Esophagus squamous epithelium (tissue), 5 donors: ENCODE measurements at places on chromosomes 13 and 19.

DNA sequence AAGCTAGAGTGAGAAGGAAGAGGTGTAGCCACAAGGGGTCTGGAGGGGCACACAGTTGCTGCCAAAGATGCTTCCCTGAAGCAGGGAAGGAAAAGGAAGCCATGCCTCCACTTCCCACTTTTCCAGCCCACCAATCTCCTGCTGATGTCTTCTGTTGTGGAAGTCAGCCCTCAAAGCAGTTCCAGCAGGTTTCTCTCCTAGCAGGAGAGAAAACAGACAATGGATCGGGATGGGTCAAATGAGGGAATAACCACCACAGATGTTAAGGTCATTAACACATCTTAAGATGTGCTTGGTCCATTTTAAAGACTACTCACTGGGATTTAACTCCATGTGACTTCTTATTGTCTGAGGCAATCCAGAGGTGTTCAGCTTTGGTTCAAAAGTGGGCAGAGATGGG is 284.1 kb upstream of the SOX21 start:
- DNase-seq, result no peak

DNA sequence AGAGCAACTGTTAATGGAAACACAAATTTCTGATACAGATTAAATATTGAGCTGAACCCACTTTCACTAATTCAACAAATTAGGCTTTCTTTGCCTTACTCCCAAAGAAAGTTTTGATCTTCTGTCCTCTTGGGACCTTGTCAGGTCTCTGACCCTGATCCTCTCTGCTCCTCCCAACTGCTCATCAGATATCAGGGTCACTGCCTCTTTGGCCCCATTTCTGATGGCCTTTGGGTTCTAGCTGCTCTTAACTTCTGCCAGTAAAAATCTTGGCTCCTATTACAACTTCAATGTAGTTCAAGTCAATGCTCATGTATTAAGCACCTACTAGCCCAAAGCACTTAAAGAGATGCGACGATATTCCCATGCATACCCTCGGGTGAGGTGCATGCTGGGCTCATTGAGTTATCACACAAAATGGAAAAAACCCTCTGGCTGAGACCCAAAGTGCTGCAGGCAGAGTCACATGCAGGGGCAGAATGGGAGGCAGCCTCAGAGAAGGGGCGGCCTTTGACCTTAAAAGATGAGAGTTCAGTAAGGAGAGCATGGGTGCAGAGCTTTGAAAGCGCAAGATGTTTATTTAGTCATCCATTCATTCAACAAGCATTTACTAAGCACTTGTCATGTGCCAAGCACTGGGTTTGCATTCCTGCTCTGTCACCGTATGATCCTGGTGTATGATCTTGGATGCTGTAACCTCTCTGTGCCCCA is 183.4 kb downstream of the USP12 start:
- no peak for DNase-seq

- no peak for DNase-seq
These were observed 5.6 kb downstream of the PIAS4 start for GRCh38 chr19:4012975-4013634.

- no peak for DNase-seq
These were observed 1.2 kb downstream of the PRDX2 start for GRCh38 chr19:12800466-12800770.

GRCh38 chr13:72125561-72125960 is 258.6 kb upstream of the DACH1 start:
- no peak for DNase-seq

- no peak for DNase-seq
These were observed 209.3 kb downstream of the PCCA start for GRCh38 chr13:100298116-100298681.

GRCh38 chr19:5142725-5143097 is 173.8 kb downstream of the KDM4B start:
- no peak for DNase-seq

DNA sequence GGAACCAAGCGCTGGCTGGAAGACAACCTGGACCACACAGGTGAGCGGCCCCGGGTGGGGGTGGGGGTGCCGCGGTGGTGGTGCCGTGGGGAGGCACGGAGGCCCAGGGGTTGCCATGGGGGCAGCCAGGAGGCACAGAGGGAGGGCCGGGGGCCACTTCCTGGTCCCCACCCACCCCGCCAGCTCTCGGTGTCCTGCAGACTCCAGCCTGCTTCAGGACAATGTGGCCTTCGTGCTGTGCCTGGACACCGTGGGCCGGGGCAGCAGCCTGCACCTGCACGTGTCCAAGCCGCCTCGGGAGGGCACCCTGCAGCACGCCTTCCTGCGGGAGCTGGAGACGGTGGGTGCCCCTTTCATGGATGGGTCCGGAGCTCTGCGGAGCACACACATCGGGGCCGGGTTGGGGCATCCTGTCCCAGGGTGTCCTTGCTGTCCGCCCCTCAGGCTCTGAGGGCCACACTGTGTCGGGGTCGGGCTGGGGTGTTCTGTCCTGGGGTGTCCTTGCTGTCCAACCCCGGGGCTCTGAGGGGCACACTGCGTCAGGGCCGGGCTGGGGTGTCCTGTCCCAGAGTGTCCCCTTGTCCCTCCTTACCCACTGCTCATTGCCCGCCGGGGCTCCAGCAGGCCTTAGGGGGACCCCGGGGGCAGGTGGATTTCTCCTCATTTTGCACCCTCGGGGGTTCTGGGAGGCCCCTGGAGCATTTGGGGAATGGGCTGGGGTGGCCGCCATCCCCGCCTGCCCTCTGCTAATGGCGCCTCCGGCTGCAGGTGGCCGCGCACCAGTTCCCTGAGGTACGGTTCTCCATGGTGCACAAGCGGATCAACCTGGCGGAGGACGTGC is 18.3 kb downstream of the NCLN start:
- no peak for DNase-seq

- no peak for DNase-seq
These were observed 32.4 kb downstream of the GPR42 start for GRCh38 chr19:35403116-35403760.

GRCh38 chr19:55189403-55189835 is 9.3 kb upstream of the SYT5 start:
- no peak for DNase-seq

- DNase-seq, result no peak
These were observed 130.2 kb downstream of the MIPEP start for GRCh38 chr13:23758798-23759527.

- DNase-seq, result no peak
These were observed 56.9 kb downstream of the FLT1 start for GRCh38 chr13:28438067-28438466.

- no peak for DNase-seq
These were observed 76.0 kb downstream of the ELF1 start for GRCh38 chr13:40943073-40943472.

DNA sequence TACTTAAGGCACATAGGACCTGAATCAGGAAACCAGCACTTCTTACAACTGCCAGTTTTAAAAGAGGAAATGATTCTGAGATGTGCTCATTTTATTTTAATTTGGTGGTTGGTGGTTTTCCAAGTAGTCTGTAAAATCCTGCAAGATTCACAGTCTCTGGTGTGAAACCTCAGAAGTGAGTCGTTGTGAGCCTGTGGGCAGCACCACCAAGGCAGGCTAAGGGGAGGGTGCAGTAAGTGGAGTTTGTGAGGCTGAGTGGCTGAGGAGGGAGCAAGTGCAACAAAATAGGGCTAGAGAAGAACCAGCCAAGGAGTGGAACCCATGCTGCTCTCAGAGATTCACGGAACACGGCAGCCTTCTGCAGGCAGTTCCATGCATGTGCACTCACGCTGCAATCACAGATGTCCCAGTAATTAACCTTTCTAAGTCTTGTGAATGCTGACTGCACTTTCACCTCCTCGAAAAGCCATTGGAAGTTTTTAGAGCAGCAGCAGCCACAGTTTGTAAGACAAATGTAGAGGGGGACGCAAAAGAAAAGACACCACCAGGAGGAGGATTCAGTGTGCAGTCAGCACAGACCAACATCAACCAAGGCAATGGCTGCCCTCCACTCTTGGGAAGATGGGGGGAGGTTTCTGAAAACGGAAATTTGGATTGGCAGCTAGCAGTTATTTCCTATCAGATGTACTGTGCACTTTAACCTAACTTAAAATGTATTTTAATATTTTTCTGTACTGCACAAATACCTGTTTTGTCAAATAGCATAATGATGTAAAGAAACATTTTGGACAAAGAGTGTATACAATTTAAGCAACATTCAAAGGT is 44.9 kb downstream of the ESD start:
- no peak for DNase-seq

GRCh38 chr19:18452386-18452785 is 14.5 kb upstream of the ISYNA1 start:
- no peak for DNase-seq

- no peak for DNase-seq
These were observed 2.3 kb downstream of the AMH start for GRCh38 chr19:2251106-2252054.

DNA sequence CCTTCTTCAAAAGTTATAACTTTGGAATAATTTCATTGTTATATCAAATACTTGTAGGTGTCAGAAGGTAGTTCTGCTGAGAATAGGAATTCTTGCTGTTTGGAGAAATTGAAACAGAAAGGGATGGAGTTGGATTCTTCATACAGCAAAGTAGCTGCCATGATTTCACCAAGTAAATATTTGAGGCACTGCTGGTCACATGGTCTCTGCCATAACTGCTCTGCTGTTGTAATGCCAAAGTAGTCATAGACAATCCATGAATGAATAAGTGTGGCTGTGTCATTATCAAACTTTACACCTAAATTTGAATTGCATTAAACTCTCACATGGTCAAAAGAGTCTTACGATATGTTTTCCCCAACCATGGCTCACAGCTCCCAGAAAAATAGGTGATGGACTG is 308.6 kb downstream of the GPC6 start:
- DNase-seq, result no peak

DNA sequence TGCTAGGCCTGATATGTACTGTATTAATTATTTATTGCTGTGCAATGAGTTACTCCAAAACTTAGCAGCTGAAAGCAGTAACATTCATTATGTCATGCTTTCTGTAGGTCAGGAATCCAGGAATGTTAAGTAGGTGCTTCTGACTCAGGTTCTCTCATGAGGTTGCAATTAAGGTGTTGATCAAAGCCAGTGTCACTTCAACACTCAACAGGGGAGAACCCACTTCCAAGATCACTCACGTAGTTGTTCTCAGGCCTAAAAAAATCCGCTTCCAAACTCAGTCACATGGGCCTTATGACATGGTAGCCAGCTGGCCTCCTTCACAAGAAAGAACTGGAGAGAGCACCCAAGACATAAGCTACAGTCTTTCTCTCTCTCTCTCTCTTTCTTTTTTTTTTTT is 211.1 kb upstream of the NBEA start:
- DNase-seq, result no peak

GRCh38 chr19:1774989-1775772 is 21.9 kb downstream of the ONECUT3 start:
- DNase-seq, result no peak

- DNase-seq, result no peak
These were observed 3.6 kb upstream of the KMT5C start for GRCh38 chr19:55336101-55336500.

DNA sequence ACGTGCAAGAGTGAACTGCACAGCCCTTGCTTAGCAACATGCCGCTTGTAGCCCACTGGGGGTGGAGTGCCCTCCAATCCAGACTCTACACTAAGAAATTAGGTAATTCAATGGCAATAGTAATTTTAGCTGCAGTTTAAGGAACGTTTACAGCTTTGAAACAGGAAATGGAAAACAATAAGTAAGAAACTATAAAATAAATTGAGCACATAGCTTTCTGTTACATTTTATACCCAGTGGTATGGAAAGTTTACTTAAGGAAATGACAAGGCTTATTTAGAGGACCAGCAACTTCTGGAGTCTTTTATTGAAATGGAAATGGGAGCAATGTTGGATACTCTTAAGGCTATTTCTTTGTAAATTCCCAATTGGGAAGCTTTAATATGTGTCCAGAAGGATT is 373.2 kb downstream of the KCNRG start:
- no peak for DNase-seq

DNA sequence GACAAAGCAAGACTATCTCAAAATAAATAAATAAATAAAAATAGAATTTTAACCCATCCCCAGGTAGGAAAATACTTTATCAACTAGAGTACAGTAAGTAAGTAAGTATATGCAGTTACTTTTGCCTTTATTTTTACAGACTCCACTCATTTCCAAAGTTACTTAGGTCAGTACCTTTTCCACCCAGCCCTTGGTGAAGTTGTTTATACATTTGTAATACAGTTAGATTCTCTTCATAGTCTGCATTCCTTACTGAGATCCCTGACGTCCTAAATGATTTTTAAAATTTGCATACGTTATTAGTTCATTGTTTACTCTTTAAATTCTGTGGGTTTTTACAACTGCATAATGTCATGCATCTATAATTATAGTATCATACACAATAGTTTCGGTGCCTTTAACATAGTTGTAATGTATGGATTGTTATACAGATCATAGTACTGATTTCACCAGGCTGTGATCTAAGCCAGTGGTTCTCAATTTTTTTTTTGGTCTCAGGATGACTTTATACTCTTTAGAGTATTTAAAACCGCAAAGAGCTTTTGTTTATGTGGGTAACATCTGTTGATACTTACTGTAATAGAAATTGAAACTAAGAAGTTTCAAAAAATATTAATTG is 10.4 kb downstream of the SETDB2 start:
- no peak for DNase-seq

- DNase-seq, result no peak
These were observed 36.3 kb downstream of the MICU2 start for GRCh38 chr13:21567714-21568113.

GRCh38 chr13:91017031-91017668 is 330.3 kb upstream of the MIR17HG start:
- DNase-seq, result no peak

- no peak for DNase-seq
These were observed 917.6 kb downstream of the PCDH9 start for GRCh38 chr13:66312312-66313087.

GRCh38 chr19:46197314-46198070 is 32.0 kb upstream of the IGFL1 start:
- no peak for DNase-seq

DNA sequence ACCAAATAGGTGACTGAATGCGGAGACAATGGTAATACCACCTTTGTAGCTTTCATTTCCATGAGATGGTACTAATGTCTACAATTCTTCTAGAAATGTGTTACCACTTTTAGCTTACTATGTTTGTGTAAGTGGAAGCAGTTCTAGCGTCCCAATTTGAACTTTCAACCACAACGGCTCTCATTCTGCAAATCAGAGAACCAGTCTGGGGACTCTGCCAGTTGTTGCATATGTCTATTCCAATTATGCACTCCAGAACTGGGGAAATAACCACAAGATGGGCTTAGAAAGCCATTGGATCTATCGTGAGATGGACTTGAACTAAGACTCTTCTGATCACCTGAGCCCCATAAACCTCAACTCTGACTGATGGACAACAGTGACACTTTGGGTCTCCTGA is 862.3 kb downstream of the SLITRK1 start:
- DNase-seq, result no peak

GRCh38 chr13:90217275-90217674 is 1130.2 kb upstream of the MIR17HG start:
- DNase-seq, result no peak
